Endodermal cell (in vitro differentiated cells): ENCODE measurements at places on chromosomes 1 and 21. TPM values are rescaled to one million over a fixed set of nuclear protein-coding genes. Genes with fewer than 3 reads are reported as not detected.

CACNA1E gene
- total RNA-seq, result 3.9 to 5.8 TPM (median 4.2 TPM) in 3 replicates

CD101 gene
- total RNA-seq, result 0.73 to 2.7 TPM (median 1.4 TPM) in 3 replicates

PLA2G2F gene
- not detected in 2 replicates for total RNA-seq

FCAMR gene
- not detected in 2 replicates for total RNA-seq

EXTL1 gene
- 2.5 and 3.3 TPM in 2 replicates for total RNA-seq

TIAM1 gene
- 20.6 to 33.0 TPM (median 29.4 TPM) in 3 replicates for total RNA-seq

CD52 gene
- 3.7 to 6.0 TPM (median 5.3 TPM) in 3 replicates for total RNA-seq

WDR64 gene
- total RNA-seq, result not detected in 2 replicates

DNA sequence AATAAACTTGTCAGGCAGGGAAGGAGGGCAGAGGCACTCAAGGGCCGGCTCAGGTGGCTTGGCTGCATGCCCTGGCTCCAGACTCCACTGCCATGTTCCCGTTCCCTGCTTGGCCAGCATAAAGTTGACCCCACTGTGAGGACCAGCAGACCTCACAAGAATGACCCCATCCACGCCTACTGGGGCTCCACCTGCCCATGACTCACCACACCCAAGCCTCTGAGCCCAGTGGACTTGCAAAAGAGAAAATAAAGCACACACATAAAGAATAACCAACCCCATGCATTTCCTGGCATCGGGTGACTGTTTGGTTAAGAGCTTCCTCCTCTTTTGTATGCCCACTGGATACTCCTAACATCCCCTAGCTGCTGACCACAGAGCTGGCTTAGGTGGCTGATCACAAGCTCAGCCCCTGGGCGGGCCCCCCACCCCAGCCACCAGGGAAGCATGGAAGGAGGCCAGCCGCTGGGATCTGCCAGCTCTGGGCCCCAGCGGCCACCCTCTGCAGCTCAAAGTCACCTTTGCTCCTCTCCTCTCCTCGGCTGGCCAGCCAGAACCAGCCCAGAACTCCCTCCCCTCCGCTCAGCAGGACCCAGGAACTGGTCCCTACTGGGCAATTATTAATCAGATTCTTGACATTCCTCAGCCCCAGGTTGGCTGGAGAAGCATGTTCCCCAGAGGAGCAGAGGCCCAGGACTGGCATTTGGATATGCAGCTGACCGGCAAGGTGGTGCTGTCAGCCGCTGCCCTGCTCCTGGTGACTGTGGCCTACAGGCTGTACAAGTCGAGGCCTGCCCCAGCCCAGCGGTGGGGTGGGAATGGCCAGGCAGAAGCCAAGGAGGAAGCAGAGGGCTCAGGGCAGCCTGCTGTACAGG is at the start of gene KLHDC7A:
Gene KLHDC7A, plus strand, starts transcription at position 616 of the 875 bp plus-strand sequence. Its CDS starts 52 bp downstream, at position 668.
- H3K36me3 ChIP-seq, result no peaks in the 10 kb centered on the region
- H3K4me1 ChIP-seq, result peaks cover 12% of the 10 kb centered on the region
- peak within 1 kb of the TSS; percentile 63 for H3K4me3 ChIP-seq
- peak; percentile 96 for DNase-seq

DNA sequence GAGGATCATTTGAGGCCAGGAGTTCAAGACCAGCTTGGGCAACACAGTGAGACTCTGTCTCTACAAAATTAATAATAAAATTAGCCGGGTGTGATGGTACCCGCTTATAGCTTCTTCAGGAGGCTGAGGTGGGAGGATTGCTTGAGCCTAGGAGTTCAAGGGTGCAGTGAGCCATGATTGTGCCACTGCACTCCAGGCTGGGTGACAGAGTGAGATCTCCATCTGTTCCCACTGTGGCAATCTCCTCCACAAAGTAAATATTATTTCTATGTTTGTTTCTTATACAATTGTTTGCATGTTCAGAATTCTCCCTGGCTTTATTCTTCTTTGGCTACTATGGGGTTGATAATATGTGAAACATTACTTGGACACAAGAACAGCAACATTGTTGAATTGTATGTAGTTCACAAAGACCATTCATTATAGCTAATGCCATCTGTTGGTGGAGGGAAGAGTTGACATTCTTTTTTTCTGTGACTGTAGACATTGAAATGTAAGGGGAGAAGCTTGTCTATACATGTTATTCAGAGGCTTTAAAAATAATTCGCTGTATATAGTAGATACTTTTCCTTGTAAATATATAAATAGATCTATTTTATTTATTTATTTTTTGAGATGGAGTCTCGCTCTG is 47.8 kb upstream of the SRSF10 start:
- H3K27ac ChIP-seq, result no peak overlapping the region
- DNase-seq, result no peak

DNA sequence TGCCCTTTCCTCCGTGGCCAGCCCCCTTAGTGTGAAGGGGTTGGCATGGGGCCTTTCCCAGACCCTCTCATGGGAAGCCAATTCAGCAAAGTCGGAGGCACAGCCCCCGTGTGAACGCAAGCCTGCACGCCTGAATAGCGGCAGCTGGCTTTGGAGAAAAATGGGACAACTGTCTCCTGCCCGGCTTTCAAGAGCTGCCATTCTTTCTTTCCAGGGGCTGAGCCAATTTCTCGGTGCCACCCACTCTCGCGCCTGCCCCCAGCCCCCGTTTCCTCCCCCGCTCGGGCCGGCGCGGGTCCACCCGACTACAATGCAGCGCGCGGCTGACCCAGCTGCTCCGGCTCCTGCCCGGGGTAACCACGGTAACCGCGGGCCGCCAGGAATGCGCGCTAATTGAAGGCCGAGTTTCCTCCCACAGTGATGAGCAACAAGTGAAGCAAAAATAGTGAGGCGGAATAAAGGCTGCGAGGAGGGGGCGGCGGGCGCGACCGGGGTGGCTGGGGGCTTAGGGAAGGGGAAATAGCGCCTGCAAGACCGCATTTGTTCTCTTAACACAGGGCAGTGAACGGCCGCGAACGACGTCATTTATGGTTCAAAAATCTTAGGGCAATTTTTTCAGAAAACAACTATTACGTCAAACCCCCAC is 27.8 kb downstream of the ILDR2 start:
- peak; percentile 78 for DNase-seq
- no peaks in the 10 kb centered on the region for H3K4me1 ChIP-seq
- H3K4me3 ChIP-seq, result peak overlapping the region; percentile 61

DNA sequence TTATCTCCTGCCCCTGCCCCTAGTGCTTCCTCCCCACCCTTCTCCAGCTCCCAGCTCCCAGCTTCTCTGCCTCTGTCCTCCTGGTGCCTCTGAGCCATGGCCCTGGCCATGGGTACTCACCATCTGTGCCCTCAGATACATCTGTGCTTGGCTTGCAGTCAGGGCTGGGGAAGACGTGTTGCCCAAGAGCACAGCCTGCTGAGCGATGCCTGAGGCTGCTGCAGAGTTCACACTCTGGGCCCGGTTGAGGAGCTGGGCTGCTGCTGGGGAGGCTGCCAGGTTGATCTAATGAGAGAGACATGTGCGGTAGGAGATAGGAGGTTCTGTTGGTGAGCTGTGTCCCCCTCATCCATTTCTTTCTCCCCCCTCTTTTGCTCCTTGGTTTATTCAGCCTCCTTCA is 49.4 kb upstream of the A3GALT2 start:
- H3K27ac ChIP-seq, result no peak overlapping the region
- no peak overlapping the region for H3K4me3 ChIP-seq
- peaks cover 14% of the 10 kb centered on the region for H3K27me3 ChIP-seq
- no peak for DNase-seq
- no peaks in the 10 kb centered on the region for H3K36me3 ChIP-seq

DNA sequence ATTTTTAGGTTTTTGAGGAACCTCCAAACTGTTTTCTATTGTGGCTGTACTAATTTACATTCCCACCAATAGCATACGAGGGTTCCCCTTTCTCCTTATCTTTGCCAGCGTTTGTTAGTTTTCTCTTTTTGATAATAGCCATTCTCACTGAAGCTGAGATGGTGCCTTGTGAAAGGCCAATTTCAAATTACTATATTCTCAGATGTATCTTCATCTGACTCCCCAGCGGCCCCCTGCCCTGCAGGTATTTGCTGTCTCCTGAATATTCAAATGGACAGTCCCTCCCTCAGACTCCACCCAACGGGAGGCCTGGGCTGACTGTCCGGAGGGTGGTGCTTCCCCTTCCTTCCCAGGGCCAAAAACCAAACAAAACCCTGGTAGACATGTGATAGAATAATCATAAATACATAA is 33.5 kb upstream of the TARBP1 start:
- H3K4me1 ChIP-seq, result peaks cover 6% of the 10 kb centered on the region
- no peaks in the 10 kb centered on the region for H3K27me3 ChIP-seq
- no peaks in the 10 kb centered on the region for H3K36me3 ChIP-seq
- no peak overlapping the region for H3K4me3 ChIP-seq
- DNase-seq, result peak; percentile 83

GRCh38 chr21:37593015-37593414 is 226.4 kb downstream of the DYRK1A start:
- peak overlapping the region; percentile 85 for H3K27ac ChIP-seq
- H3K27me3 ChIP-seq, result no peaks in the 10 kb centered on the region
- H3K36me3 ChIP-seq, result peaks cover 14% of the 10 kb centered on the region
- DNase-seq, result peak; percentile 99
- peak overlapping the region; percentile 59 for H3K4me3 ChIP-seq

DNA sequence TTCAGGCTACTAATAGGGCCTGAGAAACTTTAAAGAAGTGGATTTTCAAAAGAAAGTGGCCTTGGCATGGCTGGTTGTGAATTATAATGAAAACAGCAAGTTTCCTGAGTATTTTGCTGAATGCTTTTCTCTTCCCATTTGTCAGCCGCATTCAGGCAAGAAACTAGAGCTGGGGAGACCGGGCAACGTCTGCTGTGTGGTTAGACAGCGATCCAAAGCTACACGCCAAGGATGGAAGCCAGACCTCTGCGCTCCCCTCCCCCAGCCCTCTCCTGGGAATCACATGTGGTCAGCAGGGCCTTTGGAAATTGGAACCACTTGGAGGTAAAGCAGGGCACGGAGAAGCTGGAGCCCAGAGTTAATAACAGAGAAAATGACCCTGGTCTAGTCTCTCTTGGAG is 114.1 kb upstream of the CD34 start:
- no peaks in the 10 kb centered on the region for H3K4me1 ChIP-seq
- H3K4me3 ChIP-seq, result no peak overlapping the region
- no peaks in the 10 kb centered on the region for H3K27me3 ChIP-seq
- H3K36me3 ChIP-seq, result peaks cover 61% of the 10 kb centered on the region
- H3K27ac ChIP-seq, result no peak overlapping the region

- no peak overlapping the region for H3K4me3 ChIP-seq
- H3K4me1 ChIP-seq, result peaks cover 9% of the 10 kb centered on the region
- no peaks in the 10 kb centered on the region for H3K36me3 ChIP-seq
- DNase-seq, result no peak
- H3K27me3 ChIP-seq, result no peaks in the 10 kb centered on the region
Observed at GRCh38 chr1:11873395-11874257, 14.9 kb upstream of the NPPB start.

DNA sequence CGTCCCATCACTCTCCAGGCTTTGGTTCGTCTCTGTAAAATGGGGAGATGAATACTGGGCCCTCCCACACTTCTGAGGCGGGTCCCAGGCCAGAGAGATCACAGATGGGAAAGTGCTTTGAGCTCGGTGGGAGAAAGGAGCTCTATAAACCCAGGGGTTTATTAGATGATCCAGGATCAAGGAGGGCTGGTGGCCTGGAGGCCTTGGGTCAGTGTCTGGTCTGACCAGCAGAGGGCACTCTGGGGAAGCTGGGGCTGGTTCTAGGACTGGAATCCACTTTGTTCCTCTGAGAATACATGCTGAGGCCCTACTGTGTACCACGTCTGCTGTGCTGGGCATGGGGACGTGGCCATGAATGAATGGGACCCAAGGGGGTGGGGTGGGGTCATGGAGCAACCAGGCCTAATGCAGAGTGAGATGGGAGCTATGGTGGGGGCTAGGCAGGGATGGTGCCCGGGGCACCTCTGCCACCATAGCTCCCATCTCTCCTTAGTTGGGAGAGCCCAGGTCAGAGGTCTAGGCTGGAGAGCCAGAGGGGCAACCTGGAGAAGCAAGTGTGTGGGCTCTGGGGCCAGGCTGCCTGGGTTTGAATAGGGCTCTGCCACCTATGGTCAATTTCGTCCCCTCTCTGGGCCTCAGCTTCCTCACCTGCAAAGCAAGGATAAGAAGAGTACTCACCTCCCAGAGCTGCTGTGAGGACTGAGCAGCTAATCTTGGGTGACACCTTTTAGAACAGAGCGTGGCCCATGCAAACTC is 9.0 kb upstream of the FAM131C start:
- no peak overlapping the region for H3K27ac ChIP-seq
- no peaks in the 10 kb centered on the region for H3K27me3 ChIP-seq
- H3K36me3 ChIP-seq, result no peaks in the 10 kb centered on the region

DNA sequence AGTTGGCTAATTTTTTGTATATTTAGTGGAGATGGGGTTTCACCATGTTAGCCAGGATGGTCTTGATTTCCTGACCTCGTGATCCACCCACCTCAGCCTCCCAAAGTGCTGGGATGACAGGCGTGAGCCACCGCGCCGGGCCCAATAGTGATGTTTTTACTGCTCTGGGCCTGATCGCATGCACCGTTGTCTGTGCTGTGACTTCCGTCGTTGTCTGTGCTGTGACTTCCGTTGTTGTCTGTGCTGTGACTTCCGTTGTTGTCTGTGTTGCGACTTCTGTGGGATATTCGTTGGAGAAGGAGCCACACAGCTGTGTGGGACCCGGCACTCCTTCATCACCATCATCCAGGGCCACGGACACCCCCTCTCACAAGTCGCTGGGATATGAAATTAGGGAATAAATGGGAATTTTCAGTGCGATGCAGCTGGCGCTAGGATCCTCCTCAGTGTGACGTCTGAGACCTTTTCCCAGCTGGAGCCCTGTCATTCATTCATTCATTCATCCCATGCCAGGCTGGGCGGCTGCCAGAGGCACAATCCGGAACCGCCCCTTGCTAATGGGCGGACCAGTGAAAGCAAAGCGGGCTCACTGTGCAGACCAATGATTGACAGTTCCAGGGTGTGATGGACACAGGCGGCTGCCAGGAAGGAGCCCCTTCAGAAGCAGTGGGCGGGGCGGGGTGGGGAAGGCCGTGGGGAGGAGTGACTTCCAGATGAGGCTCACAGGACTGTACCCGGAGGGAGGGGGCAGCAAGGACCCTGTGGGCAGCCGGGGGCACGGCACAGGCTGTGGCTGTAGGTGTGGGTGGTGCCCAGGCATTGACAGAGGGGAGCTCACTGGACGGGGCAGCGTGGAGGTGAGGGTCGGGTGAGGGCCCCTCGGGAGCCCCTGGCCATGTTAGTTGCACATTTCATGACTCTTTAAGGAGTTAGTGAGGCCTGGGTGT is 48.9 kb downstream of the PRKCZ start:
- no peak overlapping the region for H3K27ac ChIP-seq
- no peaks in the 10 kb centered on the region for H3K27me3 ChIP-seq
- no peak overlapping the region for H3K4me3 ChIP-seq
- H3K36me3 ChIP-seq, result no peaks in the 10 kb centered on the region

DNA sequence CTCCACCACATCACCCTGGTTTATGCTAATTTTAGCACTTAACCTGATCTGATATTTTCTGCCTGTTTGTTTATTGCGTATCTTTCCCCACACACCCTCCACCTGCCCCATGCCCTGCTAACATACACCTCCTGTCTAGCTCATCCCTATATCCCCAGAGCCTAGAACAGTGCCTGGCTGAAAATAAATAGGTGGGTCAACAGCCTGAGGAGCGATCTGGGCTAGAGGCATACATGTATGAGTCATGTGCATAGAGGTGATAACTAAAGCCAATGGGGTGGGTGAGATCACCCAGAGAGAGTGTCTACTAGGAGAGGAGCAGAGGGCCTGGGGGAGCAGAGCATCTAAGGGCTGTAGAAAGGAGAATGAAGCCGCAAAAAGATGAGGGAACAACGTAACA is 2.7 kb downstream of the HTR1D start:
- no peak for DNase-seq
- peaks cover 30% of the 10 kb centered on the region for H3K27me3 ChIP-seq
- no peak overlapping the region for H3K27ac ChIP-seq

GRCh38 chr1:9019896-9020295 is 6.3 kb downstream of the SLC2A7 start:
- no peaks in the 10 kb centered on the region for H3K27me3 ChIP-seq
- H3K4me3 ChIP-seq, result no peak overlapping the region
- no peaks in the 10 kb centered on the region for H3K36me3 ChIP-seq
- H3K4me1 ChIP-seq, result no peaks in the 10 kb centered on the region
- no peak for DNase-seq
- no peak overlapping the region for H3K27ac ChIP-seq
